Activated CD8-positive, alpha-beta memory T cell treated with anti-CD3 and anti-CD28 coated beads, Interleukin-2, amount 50 U/mL, for 48 hours (primary cell): ENCODE measurements at places on chromosomes 2 and 18.

DNA sequence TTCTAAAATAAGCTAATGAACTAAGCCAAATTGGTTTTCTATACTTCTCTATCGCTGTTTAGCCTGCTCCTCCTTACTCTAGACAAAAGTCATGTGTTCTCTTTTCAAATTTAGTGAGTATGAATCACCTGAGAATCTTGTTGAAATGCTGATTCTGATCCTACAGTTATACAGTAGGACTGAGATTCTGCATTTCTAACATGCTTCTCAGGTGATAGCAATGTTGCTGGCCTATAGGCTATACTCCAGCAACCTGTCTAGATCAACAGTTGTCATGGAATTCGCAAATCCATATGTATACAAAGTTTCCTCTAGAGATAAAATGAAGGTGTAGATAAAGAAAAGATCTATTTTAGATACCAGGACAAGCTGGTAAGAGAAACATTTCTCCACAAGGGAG lies 62.9 kb downstream of the MEMO1 start:
- no peak for DNase-seq

GRCh38 chr2:227035711-227036367 lies 128.2 kb downstream of the COL4A4 start:
- DNase-seq, result no peak

- DNase-seq, result no peak
Measured at GRCh38 chr2:82412021-82412420, 2047.1 kb downstream of the SUCLG1 start.

GRCh38 chr2:98438190-98439133 lies 6.2 kb upstream of the INPP4A start:
- DNase-seq, result no peak

DNA sequence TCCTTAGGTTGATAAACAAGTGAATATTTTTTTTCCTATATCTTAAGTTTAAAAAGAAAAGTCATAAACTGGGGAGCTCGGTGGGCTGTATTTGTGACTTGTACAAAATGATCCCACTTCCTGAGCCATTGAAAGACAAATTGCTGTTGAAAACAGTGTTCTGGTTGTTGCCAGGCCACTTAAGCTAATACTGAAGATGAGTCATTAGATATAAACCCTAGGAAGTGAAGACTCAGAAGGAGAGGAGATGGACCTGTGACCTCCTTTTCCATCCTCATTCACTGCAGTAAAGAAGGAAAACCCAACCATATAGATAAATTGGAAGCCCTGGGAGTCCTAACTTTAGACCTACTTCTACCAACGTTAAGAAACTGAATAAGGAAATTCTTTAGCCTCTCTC lies 46.2 kb upstream of the SERPINE2 start:
- DNase-seq, result no peak

GRCh38 chr2:22596306-22596705 lies 788.7 kb upstream of the KLHL29 start:
- no peak for DNase-seq

DNA sequence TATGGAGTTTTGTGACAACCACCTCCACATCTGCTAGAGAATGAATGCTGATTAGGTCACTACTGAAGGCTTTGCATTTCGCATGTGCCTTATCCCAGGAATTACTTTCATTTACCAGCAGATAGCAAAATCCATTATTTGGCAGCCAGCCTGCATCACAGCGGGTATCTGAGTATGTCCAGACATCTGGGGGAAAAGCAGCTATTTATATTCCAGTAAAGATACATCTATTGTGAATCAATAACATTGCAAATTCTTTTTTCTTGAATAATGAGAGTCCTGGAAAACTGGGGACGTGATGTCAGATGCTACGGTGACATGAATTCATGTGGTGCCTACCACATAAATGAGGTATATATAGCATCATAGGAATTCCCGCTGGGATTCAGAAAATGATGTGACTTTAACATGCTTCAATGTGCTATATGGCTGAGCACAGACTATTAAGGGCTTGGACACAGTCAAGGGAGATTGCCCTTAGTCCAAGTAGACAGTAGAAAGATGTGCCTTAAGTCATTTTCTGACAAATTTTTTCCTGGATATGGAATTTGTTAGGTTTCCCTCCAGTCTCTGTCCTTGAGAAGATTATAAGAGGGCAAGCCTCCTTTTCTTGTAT lies 84.2 kb upstream of the CD302 start:
- no peak for DNase-seq

DNA sequence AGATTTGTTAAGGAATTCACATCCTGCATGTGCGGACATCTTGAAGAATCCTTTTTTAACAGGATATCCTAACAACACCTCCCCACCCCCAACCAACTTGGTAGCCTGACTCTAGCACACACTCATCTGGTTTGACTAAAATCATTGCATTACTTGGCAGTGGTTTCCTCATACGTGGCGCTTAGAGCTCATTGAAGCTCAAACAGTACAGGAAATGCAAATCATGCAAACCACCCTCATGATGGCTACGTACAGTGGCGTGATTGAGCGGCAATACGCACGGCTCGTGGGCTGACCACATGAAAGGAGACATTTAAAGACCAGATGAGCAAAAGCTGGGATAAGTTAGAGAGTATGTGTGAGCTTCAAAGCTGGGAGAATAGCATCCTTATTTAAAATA lies 336.2 kb downstream of the ZEB2 start:
- DNase-seq, result peak; percentile 78

- DNase-seq, result no peak
Measured at GRCh38 chr18:22939649-22940048, 6.5 kb downstream of the RBBP8 start.

- no peak for DNase-seq
Measured at GRCh38 chr2:164061129-164061746, 325.4 kb upstream of the FIGN start.

DNA sequence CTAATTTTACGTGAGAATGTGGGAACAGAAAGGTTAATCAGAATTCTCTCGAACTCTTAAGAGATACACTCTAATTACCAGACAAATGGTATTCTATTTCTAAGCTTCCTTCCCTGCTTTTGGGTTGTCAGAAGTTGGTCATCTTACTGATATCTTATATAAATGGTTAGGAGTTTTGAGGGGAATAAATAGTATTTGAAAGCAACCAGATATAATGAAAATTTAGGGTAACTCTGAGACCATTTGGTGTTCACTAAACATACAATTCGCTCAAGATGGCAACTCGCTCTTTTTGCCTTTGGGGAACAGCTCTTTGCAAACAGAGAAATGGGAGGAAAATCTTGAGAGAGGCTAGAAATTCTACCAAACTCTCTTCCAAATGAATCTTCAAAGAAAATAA lies 250.9 kb downstream of the TCF4 start:
- DNase-seq, result no peak

DNA sequence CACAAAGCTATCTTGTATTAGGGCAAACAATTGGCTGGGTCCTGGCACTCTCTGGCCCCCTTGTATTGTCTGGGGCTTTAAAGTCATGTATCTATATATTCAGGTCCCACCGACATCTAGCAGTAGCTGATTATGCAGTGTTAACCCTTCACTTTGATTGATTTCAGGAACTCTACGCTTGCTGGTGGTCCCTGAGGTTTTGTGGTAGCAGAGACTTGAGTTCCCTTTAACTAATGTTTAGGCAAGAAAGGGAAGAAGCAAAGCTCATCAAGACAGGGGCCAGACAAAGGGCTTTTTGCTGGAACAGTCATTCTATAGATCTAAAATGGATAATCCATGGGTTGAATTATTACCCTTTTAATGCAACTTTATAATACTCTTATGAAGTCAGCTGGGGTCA lies 95.3 kb upstream of the EPB41L3 start:
- DNase-seq, result no peak

DNA sequence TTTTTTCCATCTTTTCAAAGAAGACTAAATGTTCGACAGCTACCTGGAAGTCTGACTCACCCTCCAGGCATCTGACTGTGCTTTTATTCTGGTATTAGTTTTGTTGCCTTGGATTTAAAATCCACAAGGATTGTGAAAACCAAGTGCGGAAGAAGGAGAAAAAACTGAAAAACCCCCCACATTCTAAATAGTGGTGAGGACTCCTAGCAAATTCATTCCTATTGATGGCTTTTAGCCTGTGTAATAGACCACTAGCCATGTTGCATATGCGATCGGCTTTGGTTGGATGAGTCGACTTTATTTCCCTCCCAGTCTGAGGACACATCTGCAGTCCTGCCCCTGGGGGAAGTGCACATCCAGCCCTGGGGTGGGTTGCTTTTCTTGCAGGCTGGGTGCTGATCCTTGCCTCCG lies 16.9 kb downstream of the LDLRAD4 start:
- DNase-seq, result peak; percentile 41

DNA sequence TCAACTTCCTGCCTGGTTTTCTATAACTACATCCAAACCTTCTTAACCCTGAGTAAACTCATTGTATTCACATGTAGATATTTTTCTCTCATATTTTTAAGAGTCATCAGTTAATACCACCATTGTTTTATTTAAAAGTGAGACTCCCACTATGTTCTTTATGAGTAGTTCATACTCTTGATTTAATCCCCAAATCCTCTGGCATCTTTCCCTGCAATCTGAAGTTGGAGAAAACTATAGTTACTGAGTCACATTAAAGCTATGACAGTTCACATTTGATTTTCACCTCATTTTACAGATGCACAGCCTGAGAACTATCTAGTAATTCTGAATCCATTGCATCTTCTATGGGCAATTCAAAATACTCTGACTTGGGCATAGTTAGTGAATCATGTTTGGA lies 1358.7 kb upstream of the NRXN1 start:
- no peak for DNase-seq

GRCh38 chr2:11729362-11730212 lies 16.8 kb upstream of the LPIN1 start:
- no peak for DNase-seq

- no peak for DNase-seq
Measured at GRCh38 chr18:57258131-57258777, 94.1 kb upstream of the ST8SIA3 start.

DNA sequence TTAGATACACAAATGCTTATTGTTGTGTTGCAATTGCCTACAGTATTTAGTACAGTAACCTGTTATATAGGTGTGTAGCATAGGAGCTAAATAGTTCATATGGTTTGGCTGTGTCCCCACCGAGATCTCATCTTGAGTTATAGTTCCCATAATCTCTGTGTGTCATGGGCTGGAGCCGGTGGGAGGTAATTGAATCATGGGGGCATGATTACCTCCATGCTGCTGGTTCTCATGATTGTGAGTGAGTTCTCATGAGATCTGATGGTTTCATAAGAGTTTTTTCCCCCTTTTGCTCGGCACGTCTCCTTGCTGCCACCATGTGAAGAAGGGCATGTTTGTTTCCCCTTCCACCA lies 190.5 kb upstream of the SESTD1 start:
- DNase-seq, result no peak

DNA sequence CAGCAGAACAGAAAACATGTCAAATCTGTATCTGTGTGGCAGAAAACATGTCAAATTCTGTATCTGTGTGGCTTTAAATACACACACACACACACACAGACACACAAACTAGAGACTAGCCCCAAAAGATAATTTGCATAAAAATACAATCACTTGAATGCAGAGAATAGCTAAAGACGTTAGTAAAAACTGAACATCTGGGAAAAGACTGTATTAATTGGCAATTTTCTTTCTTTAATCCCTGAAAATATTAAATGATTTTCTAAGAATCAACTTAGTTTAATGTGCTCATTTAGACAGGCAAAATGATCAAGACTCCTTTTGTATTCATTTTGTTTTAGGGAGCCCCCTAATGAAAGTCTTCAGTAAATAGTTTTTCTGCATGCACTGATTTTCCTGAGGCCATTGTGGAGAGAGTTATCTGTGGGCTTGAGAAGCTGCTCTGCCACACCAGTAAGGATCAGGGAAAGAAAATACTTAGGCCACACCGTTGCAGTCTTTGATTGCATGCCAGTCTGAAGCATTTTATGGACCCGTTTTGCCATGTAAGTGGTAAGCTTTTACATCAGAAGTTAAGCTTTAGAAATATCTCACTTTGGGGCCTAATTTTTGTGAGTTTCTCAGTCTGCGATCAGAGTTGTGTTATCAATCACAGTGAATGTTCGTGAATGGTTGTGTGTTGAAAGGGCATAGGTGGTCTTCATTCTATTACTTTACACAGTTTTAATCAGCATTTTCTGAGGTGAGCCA lies 2.2 kb downstream of the SPATS2L start:
- DNase-seq, result no peak

DNA sequence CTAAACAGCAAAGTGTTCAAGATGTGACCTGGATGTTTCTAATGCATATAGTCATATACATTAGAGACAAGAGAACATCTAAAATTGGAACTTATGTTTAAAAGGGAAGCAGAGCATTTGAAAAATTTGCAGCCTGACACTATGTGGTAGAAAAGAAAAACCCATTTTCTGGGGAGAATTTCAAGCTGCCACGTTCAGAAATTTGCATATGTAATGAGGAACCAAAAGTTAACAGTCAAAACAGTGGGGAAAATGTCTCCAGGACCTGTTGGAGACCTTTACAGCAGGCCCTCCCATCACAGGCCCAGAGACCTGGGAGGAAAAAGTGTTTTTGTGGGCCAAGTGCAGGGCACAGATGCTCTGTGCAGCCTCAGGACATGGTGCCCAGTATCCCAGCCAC lies 8.2 kb upstream of the TMEM18 start:
- DNase-seq, result no peak

- DNase-seq, result no peak
Measured at GRCh38 chr2:70552501-70553333, 909 bp downstream of the TGFA start.

DNA sequence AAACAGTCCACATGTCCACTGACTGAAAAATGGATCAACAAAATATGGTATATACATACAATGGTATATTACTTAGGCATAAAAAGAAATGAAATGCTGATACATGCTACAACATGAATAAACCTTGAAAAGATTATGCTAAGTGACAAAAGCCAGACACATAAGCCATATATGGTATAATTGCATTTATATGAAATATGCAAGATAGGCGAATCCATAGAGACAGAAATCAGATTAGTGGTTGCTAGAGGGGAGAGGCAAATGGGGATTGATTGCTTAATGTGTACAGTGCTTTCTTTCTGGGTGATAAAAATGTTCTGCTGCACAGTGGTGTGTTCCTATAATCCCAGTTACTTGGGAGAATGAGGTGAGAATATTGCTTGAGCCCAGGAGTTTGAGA lies 171.0 kb downstream of the CYP26B1 start:
- no peak for DNase-seq

DNA sequence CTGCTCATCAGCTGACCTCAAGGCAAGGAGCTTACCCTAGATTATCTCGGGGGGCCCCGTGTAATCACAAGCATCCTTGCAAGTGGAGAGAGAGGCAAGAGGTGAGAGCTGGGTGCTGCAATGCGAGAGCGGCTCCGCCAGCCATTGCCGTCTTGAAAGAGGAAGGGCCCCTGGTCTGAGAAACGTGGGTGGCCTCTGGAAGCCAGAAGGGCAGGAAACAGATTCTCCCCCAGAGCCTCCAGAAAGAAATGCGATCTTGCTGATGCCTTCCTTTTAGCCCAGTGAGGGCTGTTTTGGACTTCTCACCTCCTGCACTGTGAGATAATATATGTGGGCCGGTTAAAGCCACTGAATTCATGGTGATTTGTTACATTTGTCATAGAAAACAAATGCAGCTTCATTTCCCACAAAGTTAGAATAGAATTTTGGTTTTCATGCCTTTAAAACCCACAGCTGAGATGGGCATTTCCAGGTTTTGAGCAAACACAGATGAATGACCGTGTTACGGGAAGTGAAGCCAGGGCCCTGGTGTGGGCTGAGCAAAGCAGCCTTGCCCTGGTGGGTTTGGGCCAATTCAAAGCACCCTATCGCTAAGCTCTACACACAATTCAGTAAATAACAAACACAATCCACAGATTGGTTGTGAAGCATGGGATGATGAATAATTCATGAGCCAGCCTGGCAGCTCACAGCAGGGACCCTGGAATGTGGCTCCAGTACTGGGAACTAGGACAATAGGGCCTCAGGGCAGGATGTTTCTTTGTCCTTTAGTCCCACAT lies 319.9 kb upstream of the HS6ST1 start:
- peak; percentile 10 for DNase-seq

- no peak for DNase-seq
Measured at GRCh38 chr2:66192888-66193287, 242.0 kb upstream of the MEIS1 start.
